ENCODE measurements at places on chromosomes 7 and 10.
A peak's percentile ranks its signal among the peaks of the same experiment; 100 is the strongest.

GRCh38 chr10:24887855-24888231, 64.6 kb downstream of the PRTFDC1 start:
- DNase-seq, result no peak

GRCh38 chr10:11875494-11876281, 52.5 kb downstream of the PROSER2 start:
- DNase-seq, result peak; percentile 94

- peak; percentile 71 for DNase-seq
Observed at GRCh38 chr10:3897156-3897555, 112.1 kb upstream of the KLF6 start.

- DNase-seq, result peak; percentile 35
Observed at GRCh38 chr10:70405037-70405824, 1.3 kb downstream of the EIF4EBP2 start.

DNA sequence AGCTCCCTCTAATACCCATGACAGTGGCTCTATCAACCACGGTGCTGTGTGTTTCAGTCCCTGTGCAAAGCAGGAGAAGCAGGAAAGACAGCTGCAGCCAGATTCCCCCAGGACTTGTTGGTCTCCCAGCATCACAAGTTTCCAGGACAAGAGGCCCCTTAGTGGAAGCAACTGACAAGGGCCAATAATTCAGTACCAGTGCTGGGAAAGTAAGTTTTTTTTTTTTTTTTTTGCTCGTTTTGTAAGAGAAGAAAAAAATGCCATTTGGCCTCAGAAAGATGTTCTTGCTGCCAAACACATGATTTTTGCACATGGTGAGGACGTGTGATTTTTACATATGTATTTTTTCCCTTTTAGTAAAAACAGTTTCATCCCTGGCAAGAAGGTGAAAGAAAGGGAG, 284.2 kb upstream of the ZMIZ1 start:
- no peak for DNase-seq

DNA sequence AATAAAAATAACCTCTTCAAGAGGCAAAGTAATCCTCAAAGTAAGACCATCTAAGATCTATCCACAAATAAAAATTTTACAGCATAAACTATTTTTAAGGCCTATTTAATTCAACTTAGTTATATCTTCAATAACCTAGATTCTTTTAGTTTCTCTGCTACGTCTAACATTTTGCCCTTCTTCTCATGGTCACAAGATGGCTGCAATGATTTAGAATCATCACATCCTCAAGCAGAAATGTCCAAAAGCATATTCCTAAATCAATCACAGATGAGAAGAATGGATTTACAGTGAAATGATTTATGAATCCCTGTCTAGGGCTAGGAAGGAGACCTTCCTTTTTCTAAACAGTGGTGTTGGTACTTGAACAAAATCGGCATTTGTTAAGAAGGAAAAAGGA, 304.7 kb downstream of the ARHGAP12 start:
- no peak for DNase-seq

GRCh38 chr7:157788573-157788972, 451.8 kb downstream of the DNAJB6 start:
- DNase-seq, result no peak

DNA sequence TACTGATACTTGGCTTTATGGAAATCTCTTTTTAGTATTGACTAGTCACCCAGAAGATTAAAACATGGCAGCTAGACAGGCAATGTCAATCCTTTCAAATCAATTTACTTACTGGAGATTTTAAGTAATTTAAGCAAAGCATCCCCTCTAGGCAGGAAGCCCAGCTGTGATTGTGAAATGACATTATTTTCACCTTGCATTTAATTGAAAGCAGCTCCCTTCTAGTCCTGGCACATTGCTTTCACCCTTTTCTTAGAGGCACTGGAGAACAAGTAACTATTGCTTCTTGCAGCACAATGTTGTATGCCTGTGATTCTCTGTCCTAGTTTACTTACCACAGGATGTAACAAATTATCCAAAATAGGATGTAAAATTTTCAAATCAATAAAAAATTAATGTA, 13.3 kb downstream of the ST7 start:
- DNase-seq, result no peak

- no peak for DNase-seq
Observed at GRCh38 chr7:434891-435629, 84.6 kb downstream of the PDGFA start.

GRCh38 chr7:99984593-99984992, 8.8 kb upstream of the AZGP1 start:
- no peak for DNase-seq

DNA sequence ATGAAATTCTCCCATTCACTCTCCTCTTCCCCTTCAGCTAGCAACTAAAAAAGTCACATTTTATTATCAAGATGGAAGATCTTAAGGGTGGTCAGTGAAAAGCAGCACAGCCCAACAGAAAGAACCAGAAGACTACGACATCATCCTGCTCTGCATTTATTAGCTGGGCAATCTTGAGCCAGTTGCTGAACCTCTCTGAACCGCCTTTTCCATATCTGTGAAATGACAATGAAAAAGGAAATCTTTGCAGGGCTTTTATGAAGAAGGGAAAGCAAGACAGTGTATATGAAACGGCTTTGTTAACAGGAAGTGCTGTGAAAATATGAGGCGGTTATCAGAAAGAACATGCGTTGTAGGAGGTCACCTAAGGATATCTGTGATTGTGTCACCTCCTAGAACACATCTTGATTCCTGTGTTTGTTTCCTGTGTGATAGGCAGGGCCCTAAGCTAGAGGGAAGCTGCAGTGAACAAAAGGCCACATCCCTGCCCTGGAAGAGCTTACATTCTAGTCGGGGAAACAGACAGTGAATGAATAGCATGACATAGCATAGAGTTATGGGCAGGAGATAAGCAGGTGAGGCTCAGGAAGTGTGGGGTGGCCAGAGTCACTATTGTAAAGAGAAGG, 36.0 kb upstream of the KCNMA1 start:
- DNase-seq, result no peak

GRCh38 chr7:82035456-82035855, 265.6 kb upstream of the HGF start:
- no peak for DNase-seq

DNA sequence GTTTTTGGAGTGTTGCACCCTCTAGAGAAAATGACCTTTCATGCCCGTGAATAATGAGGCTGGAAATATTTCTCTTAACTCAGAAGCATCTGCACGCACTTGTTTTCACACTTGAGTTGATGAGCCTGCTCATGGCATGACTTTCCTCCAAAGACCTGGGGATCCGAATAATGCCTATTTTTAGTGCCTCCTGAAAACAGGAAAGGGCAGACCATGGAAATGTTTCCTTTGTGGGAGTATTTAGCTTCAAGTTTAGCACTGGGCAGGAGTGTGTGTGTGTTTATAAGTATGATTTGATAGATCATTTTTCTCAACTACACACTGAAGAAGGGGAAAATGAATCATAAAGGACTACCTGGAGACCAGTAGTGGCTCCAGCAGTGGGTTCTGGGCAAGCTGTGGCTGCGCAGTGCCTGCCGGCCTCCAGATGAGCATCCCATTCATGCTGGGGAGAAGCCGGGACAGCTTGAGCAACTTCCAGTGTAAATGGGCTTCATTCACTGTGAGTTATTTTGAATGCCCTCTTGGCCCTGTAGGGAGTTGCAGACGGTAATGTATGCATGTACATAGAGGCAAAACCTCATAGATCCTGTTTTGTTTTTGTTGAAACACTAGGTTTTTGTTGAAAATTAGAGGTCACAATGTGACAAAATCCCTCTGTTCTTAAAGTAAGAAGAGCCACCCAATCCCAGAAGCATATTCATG, 117.8 kb upstream of the INSYN2A start:
- no peak for DNase-seq

GRCh38 chr7:121954803-121955202, 81.8 kb downstream of the PTPRZ1 start:
- no peak for DNase-seq

DNA sequence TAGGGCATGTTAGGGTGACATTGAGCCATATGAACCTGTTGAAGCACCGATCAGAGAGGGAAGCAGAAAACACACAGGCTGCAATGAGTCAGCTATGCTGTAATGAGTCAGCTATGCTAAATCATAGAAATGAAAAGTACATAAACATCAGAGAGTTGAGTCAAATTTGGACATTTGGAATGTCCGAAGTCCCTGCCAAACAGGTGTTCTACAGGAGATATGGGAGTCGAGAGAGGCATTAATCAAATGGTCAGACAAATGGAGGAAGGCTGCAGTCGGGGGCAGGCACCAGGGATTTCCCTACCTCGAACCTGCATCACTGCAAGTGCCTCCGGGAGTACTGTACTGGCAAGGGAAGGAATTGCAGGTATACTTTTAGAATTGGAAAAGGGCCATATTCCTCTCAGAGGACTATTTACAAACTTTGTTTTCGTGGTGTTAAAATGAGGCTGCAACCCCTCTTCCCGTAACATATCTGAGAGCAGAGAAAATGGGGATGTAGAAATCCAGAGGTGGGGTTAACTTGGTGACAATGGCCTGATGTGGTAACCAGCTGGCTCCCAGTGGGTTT, 8.8 kb upstream of the ZC3HAV1 start:
- DNase-seq, result peak; percentile 56
